ENCODE measurements at places on chromosomes 2 and 18. TPM values are rescaled to one million over a fixed set of nuclear protein-coding genes. Genes with fewer than 3 reads are reported as not detected.

GRCh38 chr2:214310319-214310718 lies 100.5 kb upstream of the VWC2L start:
- DNase-seq = no peak

GRCh38 chr18:58400331-58400870 lies 228.5 kb downstream of the ALPK2 start:
- DNase-seq = no peak

GRCh38 chr2:12948961-12949353 lies 232.2 kb downstream of the TRIB2 start:
- DNase-seq = no peak

CAPN14 gene
- not detected for total RNA-seq

DNA sequence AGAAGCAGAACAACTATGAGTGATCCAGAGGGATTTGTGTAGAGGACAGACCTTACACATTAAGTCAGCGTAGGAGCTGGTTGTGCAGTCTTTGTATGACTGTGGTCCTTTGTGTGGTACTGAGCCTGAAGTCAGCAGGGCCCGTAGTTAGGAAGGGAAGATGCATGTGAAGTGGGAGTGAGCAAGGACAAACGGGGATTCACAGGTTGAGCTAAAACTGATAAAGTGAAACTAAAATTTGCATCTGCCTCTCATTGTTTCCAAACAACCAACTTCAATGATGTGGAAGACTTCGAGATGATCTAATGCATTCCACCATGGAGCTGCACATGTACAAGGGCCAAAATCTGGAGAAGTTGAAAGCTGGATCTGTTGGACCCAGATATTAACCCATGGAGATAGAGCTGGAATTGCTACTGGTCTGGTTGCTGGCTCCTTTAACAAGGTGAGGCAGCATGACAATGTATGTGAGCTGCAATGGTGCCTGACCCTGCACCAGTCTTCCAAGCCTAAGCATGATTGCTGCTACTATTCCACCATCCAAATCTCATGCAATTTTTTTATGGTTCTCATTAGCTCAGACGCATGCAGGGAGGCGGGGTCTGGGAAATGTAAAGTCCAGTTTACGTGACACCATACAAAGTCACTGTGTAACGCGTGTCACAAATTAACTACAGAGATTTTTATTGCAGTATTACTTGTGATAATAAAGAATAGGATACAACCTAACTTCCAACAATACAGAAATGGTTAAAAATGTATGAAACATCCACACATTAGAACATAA lies 12.1 kb upstream of the CYBRD1 start:
- peak; percentile 64 for DNase-seq
